ENCODE measurements at places on chromosomes 7 and 10.

- no peak for DNase-seq
Measured at GRCh38 chr10:123990889-123991288, 99.3 kb upstream of the CPXM2 start.

DNA sequence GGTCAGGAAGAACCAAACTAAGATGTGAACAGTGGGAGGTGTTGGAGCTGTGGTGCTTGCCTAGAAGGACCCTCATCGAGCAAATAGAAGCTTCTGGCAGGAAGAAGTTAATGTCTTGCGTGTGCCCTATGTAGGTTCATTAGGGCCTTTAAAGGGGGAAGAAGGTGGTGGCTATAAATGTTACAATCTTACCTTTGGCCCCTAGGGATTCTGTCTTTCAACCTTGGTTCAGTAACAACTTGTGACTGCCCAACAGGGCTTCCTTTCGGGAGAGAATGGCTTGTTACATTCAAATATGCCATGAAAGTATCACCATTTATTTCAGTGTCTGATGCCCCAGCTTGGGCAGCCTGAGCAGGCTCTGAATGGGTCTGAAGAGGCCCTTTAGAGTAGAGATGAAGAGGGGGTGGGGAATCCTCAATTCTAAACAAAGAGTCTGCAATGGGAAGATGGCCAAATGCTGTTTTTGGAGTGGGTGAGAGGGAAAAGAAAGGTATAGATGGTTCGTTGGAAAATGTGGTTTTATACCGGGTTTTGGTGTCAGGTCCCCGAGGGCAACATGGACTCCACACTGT, 108.0 kb downstream of the TCF7L2 start:
- DNase-seq, result no peak

- no peak for DNase-seq
Measured at GRCh38 chr10:108849688-108850087, 1073.6 kb downstream of the XPNPEP1 start.

DNA sequence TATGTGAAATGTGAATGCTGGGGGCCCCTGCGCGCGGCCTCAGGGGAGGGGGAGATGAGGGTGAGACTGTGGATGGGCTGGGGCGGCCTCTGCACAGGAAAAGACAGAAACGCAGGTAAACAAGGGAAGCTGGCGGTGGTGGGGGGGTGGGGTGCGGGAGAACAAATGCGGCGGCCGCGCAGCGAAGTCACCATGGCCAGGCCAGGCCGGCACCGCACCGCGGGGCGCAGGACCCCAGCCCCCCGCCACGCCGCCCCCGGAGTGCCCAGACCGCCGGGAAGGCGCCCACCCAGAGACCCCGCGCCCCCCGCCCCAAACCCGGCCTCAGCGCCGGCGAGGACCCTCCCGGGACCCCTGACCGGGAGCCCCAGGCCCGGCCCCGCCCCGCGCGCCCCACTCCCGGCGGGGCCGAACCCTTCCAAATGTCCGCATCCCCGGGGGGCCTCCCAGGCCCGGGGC, 14.5 kb upstream of the DNAAF5 start:
- DNase-seq, result no peak

DNA sequence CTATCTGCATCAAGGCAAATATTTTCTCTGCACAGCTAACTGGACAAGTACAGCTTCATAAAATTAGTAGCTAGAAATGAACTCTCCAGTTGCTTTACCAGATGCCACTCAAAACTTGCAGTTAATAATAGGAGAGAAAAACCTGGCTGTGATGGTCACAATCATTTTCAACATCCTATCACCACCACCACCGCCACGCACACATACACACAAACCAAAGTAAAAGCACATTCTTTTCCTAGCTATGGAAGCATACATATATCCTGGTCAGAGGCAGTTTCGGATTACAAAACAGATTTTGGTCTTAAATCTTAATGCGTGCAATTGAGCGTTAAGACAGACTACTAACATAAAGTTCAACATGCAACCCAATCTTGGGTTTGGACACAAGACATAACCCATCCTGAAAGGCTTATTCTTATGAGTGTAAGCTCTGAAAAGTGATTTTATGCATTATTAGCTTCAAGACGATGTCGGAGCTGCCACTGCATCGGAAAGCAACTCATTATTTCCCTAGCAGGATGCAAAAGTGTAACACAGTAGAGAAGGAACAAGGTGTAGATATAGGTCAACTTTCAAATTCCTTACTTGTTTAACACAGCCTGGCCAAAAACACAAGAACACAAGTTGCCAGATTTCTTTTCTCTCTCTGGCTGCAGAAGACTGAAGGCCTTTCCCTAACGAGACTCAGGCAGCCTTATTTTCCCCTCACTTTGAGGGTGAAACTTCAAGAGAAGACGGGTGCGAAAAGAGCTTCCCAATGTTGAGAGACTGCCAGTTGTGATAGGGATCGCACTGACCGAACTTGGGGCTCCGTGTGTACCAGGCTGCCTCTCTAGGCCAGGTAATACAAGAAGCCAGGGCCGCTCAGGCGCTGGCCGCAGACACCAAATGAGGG, 1.2 kb downstream of the CACUL1 start:
- no peak for DNase-seq

- no peak for DNase-seq
Measured at GRCh38 chr7:108071551-108071950, 58.6 kb downstream of the LAMB4 start.
